Neural crest cell (in vitro differentiated cells): ENCODE measurements at places on chromosomes 12 and 14. TPM values are rescaled to one million over a fixed set of nuclear protein-coding genes. Genes with fewer than 3 reads are reported as not detected.

The GLS2 gene
- total RNA-seq = 0.30 and 0.35 TPM in 2 replicates

The PTGDR gene
- total RNA-seq = not detected in 2 replicates

The OR4K13 gene
- total RNA-seq = not detected in 2 replicates

The LRCOL1 gene
- 0.93 and 1.7 TPM in 2 replicates for total RNA-seq

The NRL gene
- 1.2 and 2.3 TPM in 2 replicates for total RNA-seq

DNA sequence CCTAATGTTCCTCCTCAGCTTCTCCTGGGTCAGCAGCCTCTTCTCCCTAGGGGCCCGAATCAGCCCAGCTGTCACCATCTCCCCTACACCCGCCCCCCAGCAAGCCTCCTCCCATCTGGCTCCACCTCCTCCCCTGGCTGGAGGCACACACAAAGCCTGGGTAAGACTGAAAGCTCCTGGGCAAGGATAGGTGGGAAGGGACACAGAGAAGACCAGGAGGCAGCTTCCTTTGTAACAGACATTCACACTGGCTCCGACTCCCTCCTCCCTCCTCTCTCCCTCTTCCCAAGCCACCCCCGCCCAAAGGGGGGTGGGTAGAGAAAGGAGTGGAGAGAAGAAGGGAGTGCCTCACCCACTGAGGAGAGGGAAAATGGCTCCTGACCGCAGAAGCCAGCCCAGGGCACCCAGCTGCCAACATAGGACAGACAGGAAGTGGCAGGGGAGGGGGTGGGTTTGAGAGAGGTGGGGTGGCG, 4.0 kb downstream of the CHD4 start:
- DNase-seq = no peak
- peak overlapping the region; percentile 95 for H3K4me3 ChIP-seq
- no peak overlapping the region for H3K27ac ChIP-seq
- H3K36me3 ChIP-seq = peaks cover 35% of the 10 kb centered on the region

GRCh38 chr12:10716704-10717315, 6.3 kb downstream of the YBX3 start:
- DNase-seq = no peak
- peaks cover 4% of the 10 kb centered on the region for H3K27me3 ChIP-seq
- H3K36me3 ChIP-seq = peaks cover 13% of the 10 kb centered on the region
- peak overlapping the region; percentile 38 for H3K4me3 ChIP-seq

DNA sequence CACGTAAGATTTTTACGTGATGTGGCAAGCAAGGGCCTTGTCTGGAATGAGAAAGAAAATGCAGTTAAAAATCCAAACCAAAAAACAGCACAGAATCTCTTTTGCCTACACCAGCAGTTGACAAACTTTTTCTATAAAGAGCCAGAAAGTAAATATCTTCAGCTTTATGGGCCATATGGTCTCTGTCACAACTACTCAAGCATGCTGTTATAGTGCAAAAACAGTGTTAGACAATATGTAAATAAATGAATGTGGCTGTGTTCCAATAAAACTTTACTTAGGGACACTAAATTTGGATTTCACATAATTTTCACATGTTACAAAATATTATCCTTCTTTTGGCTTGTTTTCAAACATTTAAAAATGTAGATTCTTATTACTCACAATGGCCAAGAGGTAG, 6.2 kb upstream of the ELK3 start:
- no peak for DNase-seq
- no peaks in the 10 kb centered on the region for H3K27me3 ChIP-seq
- H3K36me3 ChIP-seq = no peaks in the 10 kb centered on the region
- no peak overlapping the region for H3K27ac ChIP-seq
- H3K4me1 ChIP-seq = no peaks in the 10 kb centered on the region
- H3K4me3 ChIP-seq = no peak overlapping the region

DNA sequence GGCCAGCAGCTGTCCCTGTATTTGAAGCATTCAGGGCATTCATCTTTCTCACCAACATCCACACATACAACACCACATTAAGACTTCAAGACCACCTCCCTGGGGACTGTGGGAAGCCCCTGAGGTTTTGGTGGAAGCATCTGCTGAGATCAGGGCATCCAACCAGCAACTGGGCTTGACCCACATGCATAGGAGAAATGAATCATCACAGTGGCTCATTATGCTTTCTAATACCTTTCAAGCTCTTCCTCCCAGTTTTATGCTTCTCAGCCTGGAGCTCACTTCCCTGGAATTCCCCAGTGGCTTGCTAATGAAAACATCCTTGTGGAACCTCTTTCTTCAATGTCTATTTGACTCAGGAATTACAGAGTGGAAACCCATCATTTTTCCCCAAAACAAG, 21.4 kb upstream of the CMKLR1 start:
- peaks cover 5% of the 10 kb centered on the region for H3K4me1 ChIP-seq
- H3K27me3 ChIP-seq = peaks cover 15% of the 10 kb centered on the region
- no peaks in the 10 kb centered on the region for H3K36me3 ChIP-seq
- no peak overlapping the region for H3K4me3 ChIP-seq
- H3K27ac ChIP-seq = no peak overlapping the region

DNA sequence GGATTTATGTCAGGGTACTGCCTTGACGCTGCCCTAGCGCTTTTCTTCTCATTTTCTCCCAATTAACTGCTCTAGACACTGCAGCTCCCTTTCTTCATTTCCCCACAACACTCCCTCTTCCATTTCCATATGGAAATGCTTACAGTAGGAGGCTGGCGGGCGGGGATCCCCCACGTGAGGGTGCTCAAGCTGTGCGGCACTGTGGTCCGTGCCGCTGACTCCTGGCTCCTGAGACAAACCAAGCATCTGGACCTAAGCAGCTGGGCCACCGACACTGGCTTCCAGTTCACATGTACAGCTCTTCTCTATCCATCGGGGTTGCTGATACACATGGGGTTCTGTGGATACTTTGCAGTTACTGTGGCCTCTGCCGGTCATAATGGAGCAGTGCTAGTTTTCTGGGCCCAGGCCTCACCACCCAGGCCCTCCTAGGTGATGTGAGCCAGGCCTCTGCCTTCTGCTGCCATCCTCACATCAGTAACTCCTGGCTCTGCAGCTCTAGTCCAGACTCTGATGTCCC, 20.2 kb downstream of the TCHP start:
- no peak overlapping the region for H3K27ac ChIP-seq
- peaks cover 4% of the 10 kb centered on the region for H3K4me1 ChIP-seq
- no peak overlapping the region for H3K4me3 ChIP-seq

- no peaks in the 10 kb centered on the region for H3K27me3 ChIP-seq
- no peaks in the 10 kb centered on the region for H3K36me3 ChIP-seq
- no peaks in the 10 kb centered on the region for H3K4me1 ChIP-seq
- no peak overlapping the region for H3K27ac ChIP-seq
These were observed 804.4 kb downstream of the FLRT2 start for GRCh38 chr14:86334355-86334754.

DNA sequence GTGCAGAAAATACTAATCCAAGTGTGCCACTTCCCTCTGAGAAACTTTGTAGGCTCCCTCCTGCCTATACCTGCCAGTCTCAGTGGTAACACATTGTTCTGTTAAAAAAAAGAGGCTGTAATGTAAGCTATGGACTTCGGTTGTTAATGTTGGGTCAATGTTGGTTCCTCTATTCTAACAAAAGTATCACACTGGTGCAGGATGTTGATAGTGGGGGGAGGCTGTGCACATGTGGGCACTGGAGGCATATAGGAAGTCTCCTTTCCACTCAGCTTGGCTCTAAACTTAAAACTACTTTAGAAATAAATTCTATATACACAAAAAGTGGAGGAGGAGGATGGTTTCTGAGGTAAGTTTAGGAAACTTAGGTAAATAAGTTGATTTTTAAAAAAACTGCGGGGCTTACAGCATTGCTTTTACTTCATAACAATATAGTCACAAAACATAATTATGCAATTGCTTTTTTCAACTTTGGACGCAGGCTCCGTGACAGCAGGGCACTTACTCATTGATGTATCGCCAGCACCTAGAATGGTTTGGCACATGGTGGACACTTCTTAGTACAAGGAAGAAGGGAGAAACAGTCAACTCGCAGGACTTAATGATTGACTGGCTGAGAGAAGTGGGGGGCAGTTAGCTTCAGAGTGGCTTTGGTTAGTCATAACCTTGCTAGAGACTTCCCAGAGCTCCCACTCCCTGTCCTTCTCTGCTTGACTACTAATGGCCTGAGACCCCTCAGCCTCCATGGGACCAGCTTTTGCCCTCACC, 7.9 kb upstream of the NYNRIN start:
- H3K27ac ChIP-seq = peak overlapping the region; percentile 47
- no peaks in the 10 kb centered on the region for H3K36me3 ChIP-seq
- H3K4me1 ChIP-seq = no peaks in the 10 kb centered on the region
- no peak overlapping the region for H3K4me3 ChIP-seq

- H3K4me1 ChIP-seq = peaks cover 9% of the 10 kb centered on the region
- no peak for DNase-seq
- no peak overlapping the region for H3K4me3 ChIP-seq
- peaks cover 4% of the 10 kb centered on the region for H3K36me3 ChIP-seq
- H3K27me3 ChIP-seq = no peaks in the 10 kb centered on the region
- no peak overlapping the region for H3K27ac ChIP-seq
These were observed 53.4 kb downstream of the FLRT2 start for GRCh38 chr14:85583380-85583779.

- DNase-seq = no peak
- no peaks in the 10 kb centered on the region for H3K36me3 ChIP-seq
- H3K4me3 ChIP-seq = no peak overlapping the region
- H3K27me3 ChIP-seq = no peaks in the 10 kb centered on the region
These were observed 251.1 kb downstream of the NAV3 start for GRCh38 chr12:78081590-78082314.

- peaks cover 8% of the 10 kb centered on the region for H3K4me1 ChIP-seq
- no peak for DNase-seq
- peaks cover 2% of the 10 kb centered on the region for H3K36me3 ChIP-seq
These were observed 77.2 kb upstream of the PRICKLE1 start for GRCh38 chr12:42666671-42667243.

DNA sequence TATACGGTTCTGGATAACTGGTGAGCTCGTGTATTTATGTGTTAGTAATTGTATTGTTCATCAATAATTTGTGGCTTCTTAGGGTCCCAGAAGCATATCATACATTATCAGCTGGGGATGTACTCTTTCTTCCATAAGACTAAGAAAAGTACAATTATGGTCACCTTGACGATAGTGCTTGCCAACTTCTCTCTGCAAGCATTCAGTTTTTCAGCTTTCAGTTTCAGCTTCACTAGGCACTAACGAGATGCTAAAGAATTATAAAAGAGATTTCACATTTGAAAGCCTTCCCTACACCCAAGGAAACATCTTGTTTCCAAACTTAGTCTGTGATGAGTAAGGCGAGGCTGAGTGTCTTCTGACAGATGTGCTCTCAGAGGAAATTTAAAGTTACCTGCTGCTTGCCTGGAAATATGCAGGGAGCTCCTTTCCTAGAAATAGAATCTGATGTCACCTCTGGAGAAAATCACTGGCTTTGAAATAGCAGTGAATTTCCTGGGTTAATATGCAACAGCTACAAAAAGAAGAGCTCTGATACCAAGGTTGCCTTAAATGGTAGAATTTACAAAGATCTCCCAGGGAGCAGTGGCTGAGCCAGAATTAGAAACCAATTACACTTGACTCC, 1419.9 kb upstream of the TMEM132C start:
- no peak for DNase-seq
- no peak overlapping the region for H3K4me3 ChIP-seq
- H3K27ac ChIP-seq = no peak overlapping the region

DNA sequence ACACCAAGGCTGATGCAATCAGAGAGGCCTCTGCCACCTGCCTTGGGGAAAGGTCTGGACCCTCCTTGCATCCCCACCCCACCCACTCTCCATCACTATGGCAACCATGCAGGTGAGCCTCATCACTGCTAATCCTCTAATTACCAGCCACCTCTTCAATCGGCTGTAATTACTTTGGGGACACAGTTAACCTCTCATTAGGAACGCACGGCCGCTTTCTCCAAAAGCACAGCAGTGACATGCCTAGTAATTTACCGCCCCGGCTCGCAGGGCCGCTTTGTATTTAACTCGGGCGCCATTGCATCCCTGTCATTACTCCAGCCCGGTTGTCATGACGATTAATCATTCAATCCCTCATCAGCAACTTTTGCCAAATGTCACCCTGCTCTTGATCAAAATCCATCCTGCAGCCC, 36.3 kb upstream of the FAM222A start:
- no peak overlapping the region for H3K27ac ChIP-seq
- no peak overlapping the region for H3K4me3 ChIP-seq
- no peak for DNase-seq
- peaks cover 9% of the 10 kb centered on the region for H3K4me1 ChIP-seq

DNA sequence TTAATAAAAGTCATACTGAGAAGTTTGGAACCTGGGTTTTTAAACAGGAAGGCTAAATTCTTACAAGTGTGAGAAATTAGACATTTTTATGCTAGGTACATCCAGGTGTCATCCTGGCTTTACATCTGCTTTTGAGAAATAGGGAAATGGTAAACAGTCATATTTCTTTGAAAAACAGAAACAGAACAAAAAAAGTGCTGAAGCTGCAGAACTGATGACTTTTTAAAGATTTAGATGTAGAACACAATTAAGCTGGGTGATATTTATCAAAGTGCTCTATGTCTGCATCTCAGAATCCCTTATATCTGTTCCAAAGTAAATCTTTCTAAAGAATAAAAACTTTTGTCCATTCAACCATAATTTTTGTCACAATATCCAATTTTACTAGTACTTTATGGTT, 282.9 kb upstream of the ATXN7L3B start:
- H3K27ac ChIP-seq = no peak overlapping the region
- H3K36me3 ChIP-seq = no peaks in the 10 kb centered on the region
- no peak overlapping the region for H3K4me3 ChIP-seq
- no peak for DNase-seq

DNA sequence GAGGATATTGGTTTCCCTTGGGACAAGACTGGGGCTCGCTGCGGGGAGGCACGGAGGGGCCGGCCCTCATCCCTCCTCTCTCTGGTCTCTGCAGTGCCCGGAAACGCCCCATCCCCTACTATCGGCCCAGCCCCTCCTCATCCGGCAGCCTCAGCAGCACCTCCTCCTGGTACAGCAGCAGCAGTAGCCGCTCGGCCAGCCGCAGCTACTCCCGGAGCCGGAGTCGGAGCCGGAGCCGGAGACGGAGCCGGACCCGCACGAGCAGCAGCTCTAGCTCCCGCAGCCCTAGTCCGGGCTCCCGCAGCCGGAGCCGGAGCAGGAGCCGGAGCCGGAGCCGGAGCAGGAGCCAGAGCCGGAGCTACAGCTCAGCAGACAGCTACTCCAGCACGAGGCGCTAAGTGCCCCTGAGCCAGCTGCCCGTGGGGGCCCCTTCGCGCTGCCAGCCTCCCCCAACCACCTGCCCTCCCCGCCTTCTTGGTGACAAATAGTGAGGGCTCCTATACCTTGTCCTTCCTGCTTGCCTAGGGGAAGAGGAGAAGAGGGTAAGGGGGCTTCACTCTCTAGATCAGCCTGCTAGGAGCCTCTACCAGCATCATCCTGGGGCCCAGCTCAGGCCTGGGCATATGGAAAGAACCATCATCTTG, 22.2 kb upstream of the HSPB8 start:
- peaks cover 44% of the 10 kb centered on the region for H3K4me1 ChIP-seq
- H3K4me3 ChIP-seq = no peak overlapping the region
- DNase-seq = no peak
- no peak overlapping the region for H3K27ac ChIP-seq
- H3K36me3 ChIP-seq = peaks cover 10% of the 10 kb centered on the region

- H3K36me3 ChIP-seq = peaks cover 4% of the 10 kb centered on the region
- no peak overlapping the region for H3K27ac ChIP-seq
- no peak overlapping the region for H3K4me3 ChIP-seq
These were observed 22.3 kb upstream of the MED13L start for GRCh38 chr12:116299665-116300328.
